Mesendoderm (in vitro differentiated cells): ENCODE measurements at places on chromosomes 7 and 10.

GRCh38 chr7:112638675-112639400 is 151.4 kb downstream of the TMEM168 start:
- no peak for DNase-seq

- DNase-seq, result peak; percentile 38
These were observed 274.7 kb upstream of the HGF start for GRCh38 chr7:82044497-82045080.

DNA sequence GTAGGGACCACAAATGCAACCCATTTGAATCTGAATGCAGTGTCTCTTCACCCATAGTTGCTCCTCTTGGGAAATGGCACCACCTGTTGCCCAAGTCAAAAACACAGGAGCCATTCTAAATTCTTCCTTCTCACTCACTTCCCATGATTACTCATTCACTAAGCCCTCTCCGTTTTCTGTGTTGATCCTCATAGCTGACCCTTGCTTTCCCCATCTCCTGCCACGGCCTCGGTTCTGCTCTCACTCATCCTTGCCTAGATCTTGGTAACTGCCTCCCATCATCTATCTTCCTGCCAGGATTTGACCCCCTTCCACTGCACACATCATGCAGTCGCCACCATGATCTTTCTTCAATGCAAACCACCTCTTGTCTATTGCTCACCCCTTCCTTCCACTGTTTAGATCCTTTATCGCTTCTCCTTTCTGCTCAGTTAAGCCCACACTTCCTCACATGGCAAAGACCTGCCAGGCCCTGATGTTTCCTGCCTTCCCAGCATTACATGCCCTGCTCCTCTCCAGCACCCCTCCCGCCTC is 19.0 kb upstream of the CPN1 start:
- peak; percentile 67 for DNase-seq

- peak; percentile 77 for DNase-seq
These were observed 52.7 kb downstream of the HTR5A start for GRCh38 chr7:155122831-155123230.

- DNase-seq, result no peak
These were observed 26.4 kb upstream of the LMOD2 start for GRCh38 chr7:123629281-123629680.

- DNase-seq, result no peak
These were observed 57.9 kb downstream of the ZNF438 start for GRCh38 chr10:30973737-30974136.

- no peak for DNase-seq
These were observed 1.9 kb upstream of the BHLHA15 start for GRCh38 chr7:98209166-98209920.

DNA sequence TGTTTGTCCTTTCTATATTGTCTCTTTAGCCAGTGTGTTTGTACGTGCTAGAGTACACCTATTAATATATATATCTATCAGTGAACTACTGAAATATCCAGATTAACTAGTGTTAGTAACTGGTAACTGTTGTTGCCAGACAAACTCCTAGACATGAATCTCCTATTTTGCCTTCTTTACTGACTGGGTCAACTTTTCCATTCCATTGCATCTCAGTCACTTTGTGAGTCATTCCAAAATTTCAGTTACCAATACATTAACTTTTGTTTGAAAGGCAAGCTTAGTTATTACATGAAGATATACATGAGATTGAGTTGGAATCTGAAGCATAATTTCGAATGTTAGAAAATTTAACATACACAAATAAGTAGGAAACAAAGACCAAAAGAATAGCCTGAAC is 51.4 kb downstream of the BTAF1 start:
- no peak for DNase-seq

DNA sequence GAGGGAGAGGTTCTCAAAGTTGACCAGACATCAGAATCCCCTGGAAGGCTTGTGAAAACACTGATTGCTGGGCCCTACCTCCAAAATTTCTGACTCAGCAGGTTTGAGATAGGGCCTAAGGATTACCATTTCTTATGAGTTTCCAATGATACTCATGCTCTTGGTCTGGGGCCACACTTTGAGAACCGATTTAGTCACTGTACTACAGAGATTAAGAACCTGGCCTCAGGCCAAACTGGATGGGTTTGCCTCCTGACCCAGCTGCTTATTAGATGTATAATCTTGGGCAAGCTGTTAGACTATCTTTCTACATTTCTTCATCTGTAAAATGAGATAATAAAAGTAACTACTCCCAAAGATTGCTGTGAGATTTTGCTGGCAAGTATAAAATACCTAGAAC is 77.1 kb upstream of the SCIN start:
- DNase-seq, result peak; percentile 25

DNA sequence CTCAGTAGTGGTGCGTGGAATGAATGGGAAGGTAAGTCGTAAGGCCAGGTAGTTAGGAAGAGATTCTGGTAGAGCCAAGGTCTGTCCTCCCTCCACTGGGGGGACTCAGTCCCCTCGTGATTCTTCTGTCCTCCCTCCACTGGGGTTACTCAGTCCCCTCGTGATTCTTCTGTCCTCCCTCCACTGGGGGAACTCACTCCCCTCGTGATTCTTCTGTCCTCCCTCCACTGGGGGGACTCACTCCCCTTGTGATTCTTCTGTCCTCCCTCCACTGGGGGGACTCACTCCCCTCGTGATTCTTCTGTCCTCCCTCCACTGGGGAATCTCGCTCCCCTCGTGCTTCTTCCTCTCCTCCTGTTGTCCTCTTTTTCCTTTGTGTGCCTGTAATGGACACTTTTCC is 125.1 kb downstream of the CELF2 start:
- DNase-seq, result no peak

GRCh38 chr10:33336582-33337325 is 2.3 kb upstream of the NRP1 start:
- peak; percentile 64 for DNase-seq

- DNase-seq, result no peak
These were observed 35.8 kb upstream of the TRUB1 start for GRCh38 chr10:114902151-114902550.

DNA sequence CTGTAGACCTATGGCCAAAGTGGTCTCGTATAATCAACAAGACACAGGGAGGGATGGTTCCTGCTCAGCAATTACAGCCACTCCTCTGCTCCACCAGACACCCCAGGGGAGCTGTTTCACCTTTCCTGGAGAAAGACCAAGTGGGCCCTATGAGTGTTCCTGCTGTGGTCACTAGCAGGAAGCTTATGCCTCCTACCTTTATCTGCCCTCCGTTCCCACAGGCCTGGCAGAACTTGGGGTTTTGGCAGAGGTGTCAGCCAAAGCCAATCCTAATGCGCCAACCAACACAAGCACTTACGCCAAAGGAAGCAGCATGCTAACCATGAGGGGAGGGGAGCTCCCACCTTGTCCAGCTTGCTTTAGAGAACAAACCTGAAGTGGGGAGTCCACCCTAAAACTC is 31.2 kb downstream of the XPNPEP1 start:
- no peak for DNase-seq

GRCh38 chr7:151520419-151521261 is 945 bp upstream of the RHEB start:
- no peak for DNase-seq

DNA sequence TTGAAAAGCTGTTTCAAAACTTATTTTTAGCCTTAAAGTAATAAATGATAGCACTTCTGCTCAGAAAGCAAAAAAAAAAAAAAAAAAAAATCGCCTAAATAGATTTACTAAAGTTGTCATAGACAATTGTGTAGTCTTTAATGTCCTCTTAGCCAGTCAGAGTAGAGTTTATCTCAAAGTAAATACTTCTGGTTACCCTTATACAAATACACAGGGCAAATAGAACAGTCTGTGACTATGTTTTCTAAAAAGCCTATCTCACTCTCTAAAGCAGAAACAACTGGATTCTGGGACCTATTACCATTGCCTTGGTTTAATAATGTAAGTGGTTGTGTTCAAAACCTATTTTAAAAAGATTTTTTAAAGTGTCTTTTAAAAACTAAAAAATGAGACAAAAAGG is 156.2 kb upstream of the THSD7A start:
- no peak for DNase-seq

GRCh38 chr7:157405914-157406810 is 69.4 kb downstream of the DNAJB6 start:
- DNase-seq, result peak; percentile 31

DNA sequence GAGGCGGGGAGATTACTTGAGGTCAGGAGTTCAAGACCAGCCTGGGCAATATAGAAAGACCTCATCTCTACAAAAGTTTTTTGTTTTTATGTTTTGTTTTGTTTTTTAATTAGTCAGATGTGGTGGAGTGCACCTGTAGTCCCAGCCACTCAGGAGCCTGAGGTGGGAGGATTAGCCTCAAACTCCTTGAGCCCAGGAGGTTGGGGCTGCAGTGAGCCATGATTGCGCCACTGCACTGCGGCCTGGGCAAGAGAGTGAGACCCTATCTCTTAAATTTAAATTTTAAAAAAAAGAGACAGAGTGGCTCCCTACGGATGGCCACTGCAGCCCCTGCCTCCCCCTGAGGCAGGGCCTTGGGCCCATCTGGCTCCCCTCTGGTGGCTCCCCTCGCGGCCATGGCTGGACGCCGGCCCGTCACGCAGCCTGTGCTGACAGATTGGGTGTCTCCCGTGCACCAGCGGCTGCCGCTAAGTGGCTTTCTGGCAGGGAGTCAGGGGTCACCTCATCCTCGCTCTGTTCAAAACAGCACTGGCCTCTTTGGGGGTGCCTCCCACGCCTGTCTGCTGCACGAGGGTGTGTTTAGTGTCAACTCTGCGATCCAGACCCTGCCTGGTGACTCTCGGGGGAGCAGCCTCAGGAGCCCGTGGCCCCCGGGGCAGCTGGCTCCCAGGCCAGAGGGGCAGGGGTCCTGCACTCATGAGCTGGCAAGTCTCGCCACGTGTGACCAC is 44.4 kb upstream of the ELN start:
- DNase-seq, result no peak

GRCh38 chr10:78861529-78862327 is 207.0 kb upstream of the ZMIZ1 start:
- no peak for DNase-seq

GRCh38 chr10:130371666-130372065 is 235.5 kb downstream of the GLRX3 start:
- peak; percentile 7 for DNase-seq

- DNase-seq, result no peak
These were observed 58.8 kb upstream of the SRRM3 start for GRCh38 chr7:76142861-76143260.

DNA sequence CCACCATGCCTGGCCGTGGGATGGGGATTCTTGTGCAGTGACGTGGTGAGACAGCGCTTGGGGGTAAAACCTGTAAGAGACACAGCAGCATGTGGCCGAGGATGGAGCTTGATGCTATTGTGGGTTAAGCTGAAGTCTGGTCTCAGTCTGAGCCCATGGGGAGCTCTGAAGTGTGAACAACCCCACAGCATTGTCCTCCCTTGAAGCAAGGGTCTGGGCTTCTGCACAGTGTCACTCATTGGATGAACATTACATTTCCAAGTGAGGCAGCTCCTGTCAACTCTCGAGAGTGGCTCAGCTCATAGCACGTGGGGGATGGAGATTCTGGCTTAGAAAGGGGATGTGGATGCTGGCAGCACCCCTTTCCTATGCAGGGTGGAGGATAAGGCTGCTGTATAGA is 32.2 kb upstream of the ZNF438 start:
- no peak for DNase-seq

- DNase-seq, result peak; percentile 54
These were observed 93.8 kb downstream of the PRTFDC1 start for GRCh38 chr10:24858288-24859270.

GRCh38 chr7:33711231-33712019 is 193.9 kb upstream of the BMPER start:
- peak; percentile 87 for DNase-seq

- DNase-seq, result no peak
These were observed 397.8 kb downstream of the AUTS2 start for GRCh38 chr7:69996121-69996520.

GRCh38 chr7:116439841-116440549 is 59.5 kb upstream of the CAV2 start:
- no peak for DNase-seq

GRCh38 chr7:156751319-156751718 is 110.7 kb downstream of the RNF32 start:
- no peak for DNase-seq

DNA sequence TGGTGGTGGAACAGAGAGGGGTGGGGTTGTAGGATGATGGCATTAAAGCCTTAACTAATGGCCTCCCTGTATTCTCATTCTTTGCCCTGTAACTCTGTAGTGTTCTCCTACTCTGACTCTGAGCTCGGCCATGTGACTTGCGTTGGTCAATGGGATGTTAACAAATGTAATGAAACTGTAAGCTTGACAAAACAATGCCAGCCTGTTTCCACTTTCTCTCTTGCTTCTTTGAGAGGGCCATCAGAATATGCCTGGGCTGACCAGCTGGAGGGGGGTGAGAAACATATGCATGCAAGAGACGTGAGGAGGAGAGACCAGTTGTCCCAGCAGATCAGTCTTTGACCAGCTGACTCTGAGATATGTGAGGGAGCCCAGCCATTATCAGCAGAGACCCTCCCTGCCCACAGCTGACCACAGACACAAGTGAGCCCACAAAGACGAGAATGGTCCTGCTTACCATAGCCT is 100.6 kb downstream of the ICA1 start:
- DNase-seq, result no peak

DNA sequence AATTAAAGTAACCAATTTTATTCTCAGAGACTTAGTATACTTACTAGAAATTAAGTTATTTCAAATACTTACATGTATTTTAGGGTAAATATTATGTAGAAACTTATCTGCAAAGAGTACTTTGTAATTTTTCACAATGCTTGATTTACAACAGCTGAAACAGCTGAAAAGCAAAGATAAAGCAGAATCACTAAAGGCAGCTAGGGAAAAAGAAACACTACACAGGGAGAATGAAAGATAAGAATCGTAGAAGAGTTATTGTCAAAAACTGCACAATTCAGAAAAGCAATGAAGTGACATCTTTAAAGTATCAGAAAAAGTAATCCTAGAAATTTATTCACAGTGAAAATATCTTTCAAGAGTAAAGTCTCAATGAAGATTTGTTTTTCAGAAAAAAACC is 69.7 kb upstream of the ZNF804B start:
- DNase-seq, result no peak

DNA sequence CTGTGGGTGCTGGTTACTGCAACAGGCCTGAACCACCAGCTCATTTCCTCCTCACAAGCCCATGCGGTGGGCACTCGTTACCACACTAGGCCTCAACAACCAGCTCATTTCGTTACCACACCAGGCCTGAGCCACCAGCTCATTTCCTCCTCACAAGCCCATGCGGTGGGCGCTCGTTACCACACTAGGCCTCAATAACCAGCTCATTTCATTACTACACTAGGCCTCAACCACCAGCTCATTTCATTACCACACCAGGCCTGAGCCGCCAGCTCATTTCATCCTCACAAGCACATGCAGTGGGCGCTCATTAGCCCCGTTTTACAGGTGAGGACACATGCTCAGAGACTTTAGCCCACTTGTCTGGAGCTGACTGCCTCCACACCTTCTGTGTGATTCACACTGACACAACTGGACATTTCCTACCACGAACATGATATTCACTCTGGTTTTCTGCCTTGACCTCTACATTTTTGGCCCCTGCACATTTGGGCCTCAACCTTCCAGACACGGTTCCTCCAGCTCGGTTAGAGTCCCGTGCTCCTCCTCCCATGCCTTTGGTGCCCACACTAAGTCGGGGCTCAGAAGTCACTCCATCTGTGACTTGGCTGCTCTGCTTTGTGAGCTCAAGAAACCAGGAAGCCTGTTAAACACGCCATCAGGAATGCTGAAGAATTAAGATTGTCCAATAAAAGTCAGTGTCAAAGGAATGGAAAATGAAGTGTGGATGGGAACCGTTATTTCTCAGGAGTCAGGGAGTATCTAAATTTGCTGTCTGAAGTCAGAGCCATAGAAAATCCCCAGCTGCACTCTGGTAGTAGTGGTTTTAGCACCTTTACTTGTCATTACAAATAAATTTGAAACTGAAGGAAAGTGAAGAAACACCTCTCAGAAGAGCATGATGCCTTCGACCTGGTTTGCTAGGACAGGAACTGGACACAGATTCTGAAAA is 55.8 kb upstream of the LANCL2 start:
- DNase-seq, result no peak
